Nephron progenitor cell (in vitro differentiated cells): ENCODE measurements at places on chromosomes 3 and 15.
A peak's percentile ranks its signal among the peaks of the same experiment; 100 is the strongest.

GRCh38 chr3:101266566-101266965 lies 53.8 kb downstream of the IMPG2 start:
- DNase-seq: no peak

GRCh38 chr15:97759363-97759762 lies 201.1 kb upstream of the ARRDC4 start:
- DNase-seq: no peak

DNA sequence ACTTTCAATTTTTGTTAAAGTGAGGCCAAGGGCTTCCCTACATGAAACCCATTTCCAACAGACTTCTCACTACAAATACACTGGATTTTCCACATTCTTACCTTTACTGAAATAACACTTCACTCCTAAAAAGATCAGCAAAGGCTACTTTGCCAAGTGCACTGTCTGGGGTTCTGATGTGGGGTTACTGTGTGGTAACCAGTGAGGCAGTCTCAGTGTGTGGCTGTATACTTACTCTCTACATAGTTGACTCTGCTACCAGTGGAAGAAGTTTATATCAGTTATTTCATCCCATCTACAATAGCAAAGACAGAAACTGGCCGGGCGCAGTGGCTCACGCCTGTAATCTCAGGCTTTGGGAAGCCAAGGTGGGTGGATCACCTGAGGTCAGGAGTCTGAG lies 5.6 kb downstream of the WDR82 start:
- no peak for DNase-seq

GRCh38 chr3:77040926-77041722 lies 1.2 kb downstream of the ROBO2 start:
- peak; percentile 4 for DNase-seq

DNA sequence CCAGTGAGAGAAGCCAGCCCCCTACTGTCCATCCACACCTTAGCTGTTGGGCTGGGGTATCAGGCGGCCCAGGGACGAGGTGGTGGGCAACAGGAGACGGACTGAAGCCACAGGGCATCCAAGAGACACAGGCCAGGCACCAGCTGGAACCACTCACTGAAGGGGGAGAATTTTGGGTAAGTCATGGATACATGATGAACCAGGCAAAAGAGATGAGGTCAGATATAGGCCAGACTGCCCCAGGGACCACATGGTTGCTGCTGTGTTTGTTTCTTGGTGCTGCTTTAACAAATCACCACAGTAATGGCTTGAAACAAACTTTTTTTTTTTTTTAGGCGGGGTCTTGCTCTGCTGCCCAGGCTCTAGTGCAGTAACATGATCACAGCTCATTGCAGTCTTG lies 66.4 kb downstream of the SEMA5B start:
- no peak for DNase-seq

DNA sequence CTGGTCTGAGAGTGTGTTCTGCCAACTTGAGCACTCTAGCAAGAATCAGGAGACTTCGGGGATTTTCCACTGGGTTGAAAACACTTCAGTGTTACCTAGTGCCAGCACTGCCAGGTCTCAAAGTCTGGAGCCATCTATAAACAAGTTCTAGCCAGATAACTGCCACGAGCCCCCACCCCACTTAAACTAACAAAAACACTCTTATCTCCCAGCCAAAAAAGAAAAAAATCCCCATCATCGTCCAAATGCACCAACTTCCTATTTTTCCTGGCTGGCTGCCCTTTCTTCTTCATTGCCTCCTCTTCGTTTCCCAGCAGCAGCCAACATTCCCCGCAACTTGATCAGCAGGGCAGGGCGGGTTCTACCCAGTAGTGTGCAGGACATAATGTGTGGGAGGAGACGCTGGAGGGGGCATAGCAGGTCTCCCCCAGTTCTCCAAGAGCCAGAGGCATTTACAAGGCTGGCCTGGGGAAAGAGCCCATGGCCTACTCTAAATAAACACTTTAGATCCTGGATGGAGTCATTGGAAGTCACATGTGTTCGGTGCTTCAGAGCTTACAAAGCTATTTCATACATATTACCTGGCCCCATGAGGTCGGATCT lies 29.5 kb downstream of the C2CD4B start:
- DNase-seq: no peak

DNA sequence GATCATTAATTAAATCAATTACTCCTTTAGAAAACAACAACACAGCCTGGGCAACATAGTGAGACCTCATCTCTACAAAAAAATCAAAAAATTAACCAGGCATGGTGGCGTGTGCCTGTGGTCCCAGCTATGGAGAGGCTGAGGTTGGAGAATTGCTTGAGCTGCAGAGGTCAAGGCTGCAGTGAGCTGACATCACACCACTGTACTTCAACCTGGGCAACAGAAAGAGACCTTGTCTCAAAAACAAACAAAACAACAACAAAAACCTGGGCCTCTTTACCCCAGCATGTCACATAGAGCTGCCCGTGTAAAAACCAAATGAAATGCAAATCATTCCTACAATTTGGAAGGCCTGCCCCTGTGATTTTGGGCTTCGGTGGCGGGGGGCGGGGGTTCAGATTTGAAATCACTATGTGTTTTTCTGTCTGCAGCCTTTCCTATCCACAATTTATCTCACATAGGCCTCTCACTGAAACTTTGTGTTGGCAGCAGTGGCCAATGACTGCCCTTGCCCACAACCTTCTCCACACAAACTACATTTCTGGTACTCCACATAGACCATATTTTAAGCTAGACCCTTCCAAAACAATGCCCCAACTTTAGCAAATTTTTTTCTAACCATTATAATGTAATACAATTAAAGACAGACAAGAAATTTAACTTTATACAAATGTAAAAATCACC lies 6.5 kb downstream of the ADAM10 start:
- no peak for DNase-seq

DNA sequence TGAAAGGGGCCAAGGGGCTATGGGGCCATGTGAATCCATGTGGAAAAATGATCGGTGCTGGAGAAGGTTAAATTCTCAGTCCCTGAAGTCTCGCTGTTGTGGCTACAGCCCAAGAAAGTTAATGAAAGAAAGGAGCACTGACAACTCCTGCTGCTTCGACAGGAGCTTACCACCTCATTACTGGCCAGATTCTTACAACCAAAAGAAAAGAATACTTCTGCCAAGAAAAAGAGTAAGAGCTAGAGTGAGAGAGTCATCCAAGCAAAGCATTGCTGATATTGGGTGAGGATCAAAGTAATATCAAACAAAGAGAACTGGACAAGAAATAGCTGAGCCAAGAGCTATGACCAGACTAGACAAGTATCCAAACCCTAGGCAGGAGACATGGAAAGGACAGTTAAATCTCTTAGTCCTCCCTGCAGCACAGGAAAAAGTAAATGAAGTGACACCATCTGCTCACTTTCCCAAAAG lies 348.4 kb upstream of the PLSCR5 start:
- no peak for DNase-seq

DNA sequence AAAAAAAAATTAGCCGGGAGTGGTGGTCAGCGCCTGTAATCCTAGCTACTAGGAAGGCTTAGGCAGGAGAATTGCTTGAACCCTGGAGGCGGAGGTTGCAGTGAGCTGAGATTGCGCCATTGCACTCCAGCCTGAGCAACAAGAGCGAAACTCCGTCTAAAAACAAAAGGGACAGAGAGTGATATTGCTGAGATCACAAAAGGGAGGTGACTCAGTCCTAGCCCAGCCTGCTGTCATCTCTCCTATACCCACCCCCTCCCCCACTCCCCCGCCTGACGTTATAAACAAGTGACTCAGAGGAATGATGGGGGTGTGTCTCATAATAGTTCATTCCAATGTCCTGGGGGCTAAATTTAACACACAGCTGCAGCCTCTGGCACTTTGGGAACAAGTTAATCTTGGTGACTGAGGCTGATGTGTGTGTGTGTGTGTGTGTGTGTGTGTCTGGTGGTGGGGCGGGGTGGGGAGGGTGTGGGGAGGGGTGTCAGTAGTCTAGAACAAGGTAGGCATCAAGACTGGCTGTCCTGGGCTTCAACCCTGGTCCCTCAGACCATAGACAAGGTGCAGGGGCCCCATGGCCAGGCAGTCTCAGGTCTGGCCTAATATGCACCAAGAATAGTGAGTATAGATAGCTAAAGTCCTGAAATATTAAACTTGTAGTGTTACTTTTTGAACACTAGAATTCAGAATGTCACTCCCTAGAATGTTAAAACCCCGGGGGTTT lies 1.3 kb upstream of the KLHL40 start:
- no peak for DNase-seq

DNA sequence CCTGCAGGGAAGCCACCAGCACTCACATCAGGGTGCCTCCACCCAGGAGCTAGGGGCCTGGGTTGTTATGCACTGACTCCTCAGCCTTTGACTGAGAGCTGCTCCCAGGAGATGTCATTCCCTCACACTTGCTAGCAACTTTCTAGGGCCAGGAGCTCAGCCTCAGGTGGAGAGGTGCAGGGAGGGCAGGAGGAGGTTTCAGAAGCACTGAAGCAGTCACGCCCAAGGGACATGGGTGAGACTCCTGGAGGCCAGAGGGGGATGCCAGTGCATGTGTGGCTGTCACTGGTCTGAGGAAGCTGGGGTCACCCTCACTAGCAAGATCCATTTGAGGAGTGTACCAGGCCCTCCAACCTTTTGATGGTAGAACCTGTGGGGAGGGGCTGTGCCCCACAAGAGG lies 271.2 kb downstream of the PLCL2 start:
- DNase-seq: no peak

- DNase-seq: no peak
Observed at GRCh38 chr3:184556582-184557347, 4.8 kb upstream of the EPHB3 start.

DNA sequence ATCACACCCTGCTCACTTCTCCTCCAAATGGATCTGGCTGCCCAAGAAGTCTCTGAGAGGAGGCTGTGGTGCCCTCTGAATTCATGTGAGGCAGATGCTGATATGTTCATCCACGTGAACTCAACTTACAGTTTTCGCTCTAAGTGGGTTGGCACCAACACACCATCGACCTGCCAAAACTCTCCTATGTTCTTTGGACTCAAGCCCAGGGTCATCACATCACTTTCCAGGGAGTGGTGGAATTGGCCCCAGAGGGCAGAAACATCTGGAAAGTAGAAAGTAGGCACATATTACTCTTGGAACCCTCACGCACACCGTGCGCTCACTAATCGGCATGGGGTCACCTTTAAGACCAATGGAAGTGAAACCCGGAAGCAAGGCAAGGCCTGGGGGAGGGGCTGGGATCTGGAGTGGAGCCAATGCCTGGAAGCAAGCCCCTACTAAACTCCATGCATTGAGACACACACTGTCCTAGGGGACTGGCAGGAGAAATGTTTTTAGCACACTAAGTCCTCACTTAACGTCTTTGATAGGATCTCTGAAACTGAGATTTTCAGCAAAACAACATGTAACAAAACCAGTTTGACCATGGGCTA lies 41.4 kb downstream of the SSUH2 start:
- DNase-seq: no peak
